ENCODE measurements at places on chromosomes 6 and 20.

DNA sequence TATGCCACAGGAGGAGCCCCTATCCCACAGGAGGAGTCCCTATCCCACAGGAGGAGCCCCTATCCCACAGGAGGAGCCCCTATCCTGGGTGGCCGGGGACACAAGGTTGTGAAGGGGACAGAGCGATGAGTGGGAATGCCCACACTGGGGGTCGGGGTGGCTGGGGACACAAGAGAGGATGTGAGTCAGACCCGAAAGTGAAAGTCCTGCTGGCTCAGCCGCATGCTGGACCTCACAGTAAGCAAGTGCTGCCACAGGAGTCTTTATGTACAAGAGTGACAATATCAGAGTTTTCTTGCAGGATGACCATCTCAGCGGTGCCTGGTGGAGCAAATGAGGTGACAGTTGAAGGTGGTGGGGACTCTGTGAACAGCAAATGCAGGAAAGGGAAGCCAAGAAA, 93.7 kb downstream of the PSMB1 start:
- no peak for DNase-seq

- DNase-seq: no peak
Observed at GRCh38 chr6:128515550-128516513, 4.6 kb downstream of the PTPRK start.

DNA sequence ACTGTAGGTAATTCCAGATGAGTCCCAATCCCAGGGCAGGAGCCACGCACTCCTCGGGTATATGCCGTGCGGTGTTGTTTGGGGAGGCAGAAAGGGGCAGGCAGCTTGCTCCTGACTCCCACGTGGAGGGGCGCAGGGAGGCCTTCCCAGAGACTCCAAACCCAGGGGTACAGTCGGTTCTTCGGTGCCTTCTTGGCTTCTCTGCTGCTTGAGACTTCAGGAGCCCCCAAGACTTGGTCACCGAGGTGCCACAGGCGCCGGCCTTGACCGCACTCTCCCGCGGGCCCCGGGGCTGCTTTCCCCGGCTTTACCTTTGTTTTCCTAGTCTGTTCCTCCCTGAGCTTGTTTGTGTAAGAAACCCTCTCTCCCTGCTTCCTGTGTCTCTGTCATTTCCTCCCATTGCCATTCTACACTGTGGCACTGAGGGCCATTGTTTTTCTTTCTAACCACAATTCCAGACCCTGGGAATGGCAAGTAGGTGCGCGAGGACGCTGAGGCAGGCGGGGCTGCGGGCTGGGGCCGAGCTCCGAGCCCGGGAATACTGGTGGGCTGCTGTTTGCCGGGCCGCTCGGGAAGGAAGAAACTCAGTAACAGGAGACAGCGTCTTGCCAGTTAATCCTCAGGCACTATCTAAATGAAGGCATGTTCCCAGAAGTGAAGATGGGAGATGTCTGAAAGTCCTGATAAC, 215.6 kb upstream of the HEY2 start:
- DNase-seq: no peak

GRCh38 chr20:58973866-58974265, 7.2 kb upstream of the NELFCD start:
- no peak for DNase-seq

- DNase-seq: no peak
Observed at GRCh38 chr6:24357336-24358218, at the start of gene DCDC2. Gene DCDC2, minus strand, starts transcription at chr6:24358059. Its CDS starts 309 bp downstream, at chr6:24357750.

Measured in NCI-H1105 treated with DMSO at 0.1 percent for 48 hours (cell line).